ENCODE measurements at places on chromosomes 12 and 14.

- no peak for DNase-seq
Measured at GRCh38 chr12:59070322-59070933, 150.1 kb upstream of the LRIG3 start.

DNA sequence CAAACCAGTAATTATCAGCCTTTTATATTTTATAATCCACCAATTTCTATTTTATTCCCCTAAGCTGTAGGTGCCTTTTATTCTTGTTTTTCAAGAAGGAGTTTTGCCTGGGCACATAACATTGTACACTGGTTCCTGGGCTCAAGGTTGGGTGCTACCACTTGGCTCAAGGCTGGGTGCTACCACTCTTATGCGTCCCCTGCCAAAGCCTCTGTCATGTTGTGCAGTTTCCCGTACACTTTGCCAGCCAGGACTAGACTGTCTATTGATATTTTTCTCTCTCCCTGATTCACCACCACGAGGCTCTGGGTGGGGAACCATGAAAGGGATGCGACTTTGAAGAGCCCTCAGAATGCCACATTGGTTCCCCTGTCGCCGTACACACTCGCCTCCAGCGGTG is 52.5 kb upstream of the VASH1 start:
- no peak for DNase-seq

DNA sequence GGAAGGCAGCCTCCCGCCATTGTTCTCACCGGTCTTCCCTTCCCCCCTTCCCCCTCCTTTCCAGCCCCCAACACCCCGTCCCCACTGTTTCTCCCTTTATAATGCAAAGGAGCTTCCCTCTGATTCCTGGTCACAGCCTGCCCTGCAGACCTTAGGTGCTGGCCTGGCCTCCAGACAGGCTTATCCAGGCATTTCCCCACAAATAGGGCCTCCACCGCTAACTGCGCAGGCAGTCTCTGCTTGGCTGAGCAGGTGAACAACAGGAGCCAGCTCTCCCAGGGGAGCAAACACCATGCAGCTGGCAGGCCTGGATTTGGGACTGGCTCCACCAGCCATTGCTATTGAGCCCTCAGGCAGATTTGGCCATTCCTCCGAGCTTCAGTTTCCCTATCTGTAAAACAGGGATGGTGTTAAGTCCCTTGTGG is 46.0 kb downstream of the SMIM41 start:
- no peak for DNase-seq

GRCh38 chr12:67268335-67268895 is 743 bp upstream of the CAND1 start:
- peak; percentile 98 for DNase-seq

GRCh38 chr12:21478756-21479455 is 22.5 kb downstream of the RECQL start:
- no peak for DNase-seq

- DNase-seq: no peak
Measured at GRCh38 chr12:4526923-4527546, 11.7 kb upstream of the RAD51AP1 start.

DNA sequence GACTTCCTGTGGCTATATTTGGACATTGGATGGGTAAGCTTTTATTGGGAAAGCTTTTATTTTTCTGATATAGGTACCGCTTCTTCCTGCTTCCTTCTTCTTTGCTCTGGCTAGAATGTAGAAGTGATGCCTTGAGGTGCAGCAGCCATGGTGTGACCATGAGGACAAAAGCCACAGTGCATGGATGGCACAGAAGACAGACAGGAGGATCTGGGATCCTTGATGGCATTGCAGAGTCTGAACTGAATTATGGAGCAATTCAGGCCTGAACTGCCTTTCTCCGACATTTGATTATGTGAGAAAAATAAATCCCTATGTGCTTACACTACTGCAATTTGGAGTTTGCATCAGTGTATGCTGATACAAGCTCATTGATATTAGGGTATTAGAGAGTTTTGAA is 191.3 kb upstream of the CRY1 start:
- DNase-seq: no peak

GRCh38 chr14:97336179-97336578 is 539.0 kb downstream of the VRK1 start:
- no peak for DNase-seq

All from SIG-M5 (cell line).